ENCODE measurements at places on chromosomes 1 and 21.
A peak's percentile ranks its signal among the peaks of the same experiment; 100 is the strongest.

DNA sequence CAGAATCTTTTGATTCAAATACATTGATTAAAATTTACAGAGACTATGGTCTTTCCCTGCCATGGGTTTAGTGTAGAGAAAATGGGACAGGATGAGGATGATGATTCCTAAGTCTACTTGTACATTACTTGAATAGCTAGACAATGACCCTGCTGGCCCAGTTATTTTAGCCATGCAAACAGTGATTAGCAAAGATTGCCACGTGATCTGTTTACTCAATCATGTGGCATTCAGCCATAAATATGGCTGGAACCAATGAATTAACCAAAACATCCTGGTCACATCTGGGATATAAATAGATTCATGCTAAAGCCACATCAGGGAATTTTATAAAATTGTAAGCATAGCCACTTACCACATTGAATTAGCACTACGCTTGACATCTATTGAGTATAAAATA, 167.3 kb downstream of the PBX1 start:
- peak; percentile 73 for DNase-seq

GRCh38 chr1:84271441-84272151, 29.9 kb upstream of the SAMD13 start:
- peak; percentile 38 for DNase-seq

GRCh38 chr1:236394879-236395229, 768 bp downstream of the EDARADD start:
- no peak for DNase-seq

DNA sequence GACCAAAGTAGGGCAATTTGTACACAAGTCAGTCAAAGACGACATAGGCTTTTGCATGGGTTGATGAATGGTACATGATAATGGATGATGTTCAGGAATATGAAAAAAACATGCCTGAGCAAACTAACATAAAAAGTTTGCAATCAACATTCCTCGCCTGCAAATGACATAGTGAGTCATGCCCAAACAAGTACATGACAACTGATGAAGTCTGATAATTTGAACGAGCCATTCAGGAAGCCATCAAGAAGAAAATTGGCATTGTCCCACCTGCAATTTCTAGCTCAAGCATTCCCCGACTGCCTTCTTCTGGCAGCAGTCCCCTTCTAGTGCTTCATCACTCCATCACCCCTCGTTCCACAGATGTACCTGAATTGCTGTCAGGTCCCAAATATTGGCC, 118.4 kb upstream of the NR5A2 start:
- no peak for DNase-seq

GRCh38 chr1:113904293-113904673, 316 bp downstream of the AP4B1 start:
- DNase-seq: no peak

GRCh38 chr21:42564561-42564971, 50.9 kb downstream of the SLC37A1 start:
- DNase-seq: no peak

DNA sequence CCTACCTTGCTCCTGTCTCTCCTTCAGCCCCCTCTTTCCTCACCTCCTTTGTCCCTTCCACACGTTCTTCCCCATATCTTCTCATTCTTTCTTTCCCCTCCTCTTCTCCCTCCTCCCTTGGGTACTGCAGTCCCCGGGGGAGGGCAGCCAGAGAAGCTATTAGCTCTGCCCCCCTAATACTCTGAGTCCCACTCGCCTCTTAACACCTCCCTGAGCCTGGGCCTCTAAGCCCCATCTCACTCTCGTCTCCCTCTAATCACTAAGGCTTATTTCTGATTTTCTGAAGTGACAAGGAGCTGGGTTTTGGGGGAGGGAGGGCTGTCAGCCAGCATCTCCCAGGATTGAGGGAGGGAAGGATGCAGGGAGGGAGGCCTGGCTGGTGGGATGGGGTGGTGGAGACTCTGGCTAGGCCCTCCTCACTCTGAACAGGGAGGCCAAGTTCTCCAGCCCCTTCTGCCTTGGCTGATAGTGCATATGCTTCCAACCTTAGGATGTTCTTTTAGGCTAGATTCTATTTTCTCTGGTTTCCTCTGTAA, 25.6 kb upstream of the DMBX1 start:
- DNase-seq: no peak

DNA sequence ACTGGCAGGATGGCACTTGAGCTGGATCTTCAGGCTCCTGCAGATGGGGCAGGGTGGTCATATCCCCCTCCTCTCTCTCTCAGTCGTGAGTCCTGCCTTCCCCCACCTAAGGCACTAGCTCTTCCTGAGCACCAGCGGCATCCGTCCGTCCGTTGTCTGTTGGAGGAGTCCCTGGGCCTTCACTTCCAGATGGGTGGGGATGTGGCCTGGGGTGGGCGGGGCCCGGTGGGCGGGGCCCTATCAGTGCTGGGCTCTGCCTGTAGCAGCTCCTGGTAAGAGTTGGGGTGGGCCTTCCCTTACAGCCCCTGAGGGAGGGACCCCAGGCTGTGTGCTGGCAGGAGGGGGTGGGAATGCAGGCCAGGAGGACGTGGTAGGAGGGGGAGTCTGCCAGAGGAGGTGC, 10.3 kb downstream of the LDLRAD2 start:
- peak; percentile 69 for DNase-seq

- DNase-seq: no peak
Observed at GRCh38 chr1:17200246-17200645, 4.7 kb upstream of the PADI1 start.

- DNase-seq: no peak
Observed at GRCh38 chr1:25580927-25581326, 35.7 kb upstream of the MAN1C1 start.

DNA sequence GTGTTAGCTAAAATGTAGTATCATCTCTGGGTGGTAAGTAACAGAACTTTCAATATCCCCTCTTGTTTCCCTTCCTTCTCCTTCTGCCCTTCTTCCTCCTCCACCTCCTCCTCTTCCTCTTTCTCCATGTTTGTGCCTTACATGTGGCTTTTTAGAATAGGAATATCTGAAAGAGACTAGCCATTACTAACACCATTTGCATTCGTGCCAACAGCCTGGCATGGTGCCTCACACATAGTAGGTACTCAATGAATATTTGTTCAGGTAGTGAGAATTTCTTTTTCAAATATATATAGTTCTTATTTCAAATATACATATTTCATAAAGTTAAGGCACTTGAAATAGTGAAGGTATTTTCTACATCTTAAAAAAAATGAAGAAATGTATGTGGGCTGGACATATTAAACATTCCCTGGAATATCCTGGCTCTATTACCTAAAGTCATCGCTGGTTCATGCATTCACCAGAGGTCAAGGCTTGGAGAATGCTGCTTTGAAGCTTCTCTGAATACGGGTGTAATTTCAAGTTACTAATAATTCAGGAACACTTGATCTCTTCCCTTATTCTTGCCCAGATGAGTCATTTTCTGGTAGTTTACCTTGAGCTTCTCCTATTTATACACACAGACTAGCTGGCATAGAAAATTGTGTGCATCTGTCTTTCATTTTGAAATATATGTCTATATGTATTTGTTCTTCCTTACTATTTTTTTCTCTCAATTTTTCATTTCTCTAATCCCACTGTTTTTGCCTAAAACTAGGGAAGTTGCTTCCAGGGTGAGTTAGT, 319.4 kb downstream of the TGFB2 start:
- DNase-seq: no peak

- no peak for DNase-seq
Observed at GRCh38 chr1:28172713-28173150, 3.8 kb downstream of the PTAFR start.

DNA sequence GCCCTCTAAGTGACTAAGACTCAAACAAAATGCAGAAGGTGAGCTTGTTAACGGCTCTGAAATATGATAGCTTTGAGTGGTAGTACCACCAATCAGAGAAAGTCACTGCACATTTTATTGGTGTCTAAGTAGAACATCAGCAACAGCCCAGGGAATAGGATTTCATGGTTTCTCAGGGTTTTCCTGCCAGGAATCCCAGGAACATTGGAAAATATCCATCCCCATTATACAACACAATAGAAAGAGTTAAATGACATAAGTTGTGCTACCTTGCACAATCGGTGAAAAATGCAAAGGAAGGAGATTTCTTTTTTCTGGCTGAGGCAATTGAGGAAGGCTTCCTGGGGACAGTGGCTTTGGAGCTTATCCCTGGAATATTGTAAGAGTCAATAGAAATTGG, 283.1 kb downstream of the HLX start:
- DNase-seq: no peak

DNA sequence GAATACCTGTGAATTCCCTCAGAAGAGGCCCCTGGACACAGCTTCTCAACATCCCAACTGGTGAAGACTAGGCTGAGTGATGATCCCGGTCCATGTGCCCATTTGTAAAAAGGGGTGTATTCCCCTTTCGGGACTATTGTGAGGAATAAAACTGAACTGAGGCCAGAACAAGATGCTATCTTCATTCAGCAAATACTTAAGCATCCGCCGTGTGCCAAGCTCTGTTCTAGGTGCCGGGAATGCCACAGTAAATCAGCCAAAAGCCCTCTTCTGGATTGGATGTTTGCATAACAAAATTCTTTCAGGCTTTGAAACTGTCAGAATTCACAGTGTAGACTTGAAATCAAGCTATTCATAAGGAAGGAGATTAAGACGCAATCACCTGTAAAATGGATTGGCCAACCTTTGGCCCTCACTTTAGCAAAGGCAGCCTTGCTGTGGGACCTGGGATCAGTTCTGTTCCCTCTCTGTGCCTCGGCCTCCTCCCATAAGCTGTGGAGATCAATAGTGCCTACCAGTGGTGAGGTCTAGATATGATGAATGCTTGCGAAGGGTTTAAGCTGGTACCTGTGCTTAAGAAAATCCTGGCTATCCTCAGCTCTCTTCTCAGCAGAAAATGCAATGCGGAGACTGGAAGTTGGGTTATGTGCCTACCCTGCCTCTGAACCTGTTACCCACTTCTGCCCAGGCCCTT, 1.8 kb downstream of the ALPL start:
- DNase-seq: no peak

DNA sequence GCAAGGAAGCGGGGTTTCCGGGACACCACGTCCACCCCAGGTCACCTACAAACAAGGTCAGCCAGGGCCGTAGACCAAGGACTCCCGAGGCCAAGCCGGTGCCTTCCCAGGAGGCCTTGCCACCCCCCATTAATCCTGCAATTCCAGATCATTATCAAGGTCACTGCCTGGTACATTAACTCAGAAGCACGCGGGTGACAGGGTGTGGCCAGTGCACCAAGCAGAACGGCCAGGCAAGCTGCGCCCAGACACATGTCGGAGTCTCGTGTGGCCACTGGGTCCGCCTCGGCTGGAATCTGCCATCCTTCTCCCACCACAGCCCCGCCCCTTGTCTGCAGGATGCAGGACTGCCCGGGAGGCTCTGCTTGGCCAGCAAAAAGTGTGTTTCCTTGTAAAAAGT, 144.7 kb downstream of the PRDM16 start:
- DNase-seq: no peak

All from AG20443 (cell line).